AG04449 (cell line): ENCODE measurements at places on chromosomes 6 and 20.

GRCh38 chr20:15446373-15446772 is 1109.0 kb upstream of the FLRT3 start:
- no peak for DNase-seq

DNA sequence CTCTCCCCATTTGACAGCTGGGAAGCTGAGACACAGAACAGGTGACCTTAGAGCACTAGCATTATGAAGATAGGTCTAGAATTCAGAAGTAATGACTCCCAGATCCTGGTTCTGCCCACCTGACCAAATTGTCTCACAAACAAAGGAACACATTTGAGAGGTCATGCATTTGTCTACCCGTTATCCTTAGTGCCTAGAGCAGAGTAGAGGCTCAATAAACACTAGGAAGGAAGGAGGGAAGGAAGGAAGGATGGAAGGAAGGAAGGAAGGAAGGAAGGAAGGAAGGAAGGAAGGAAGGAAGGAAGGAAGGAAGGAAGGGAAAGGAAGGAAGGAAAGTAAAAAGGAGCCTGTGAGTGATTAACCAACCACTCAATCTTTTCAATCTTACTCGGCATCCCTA is 63.3 kb downstream of the SNAP25 start:
- DNase-seq: no peak

GRCh38 chr6:854406-855118 is 161.6 kb upstream of the EXOC2 start:
- DNase-seq: no peak

DNA sequence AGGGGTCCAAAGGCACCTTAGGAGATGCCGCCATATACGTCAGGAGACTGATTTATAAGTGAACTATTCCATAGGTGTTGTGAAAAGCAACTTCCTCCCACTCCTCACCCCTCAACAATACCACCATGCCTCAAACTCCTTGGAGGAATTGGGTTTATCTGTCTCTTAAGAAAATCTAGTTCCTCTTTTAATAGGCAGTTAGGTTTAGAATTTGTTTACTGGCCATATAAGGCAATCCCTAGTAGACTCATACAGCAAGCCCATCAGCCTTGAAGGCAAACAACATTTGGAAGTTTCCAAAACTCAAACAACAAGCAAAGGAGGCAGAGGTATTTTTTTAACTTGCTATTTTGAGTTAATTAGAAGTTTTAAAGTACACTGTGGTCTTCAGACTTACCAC is 66.1 kb downstream of the PRND start:
- DNase-seq: no peak

DNA sequence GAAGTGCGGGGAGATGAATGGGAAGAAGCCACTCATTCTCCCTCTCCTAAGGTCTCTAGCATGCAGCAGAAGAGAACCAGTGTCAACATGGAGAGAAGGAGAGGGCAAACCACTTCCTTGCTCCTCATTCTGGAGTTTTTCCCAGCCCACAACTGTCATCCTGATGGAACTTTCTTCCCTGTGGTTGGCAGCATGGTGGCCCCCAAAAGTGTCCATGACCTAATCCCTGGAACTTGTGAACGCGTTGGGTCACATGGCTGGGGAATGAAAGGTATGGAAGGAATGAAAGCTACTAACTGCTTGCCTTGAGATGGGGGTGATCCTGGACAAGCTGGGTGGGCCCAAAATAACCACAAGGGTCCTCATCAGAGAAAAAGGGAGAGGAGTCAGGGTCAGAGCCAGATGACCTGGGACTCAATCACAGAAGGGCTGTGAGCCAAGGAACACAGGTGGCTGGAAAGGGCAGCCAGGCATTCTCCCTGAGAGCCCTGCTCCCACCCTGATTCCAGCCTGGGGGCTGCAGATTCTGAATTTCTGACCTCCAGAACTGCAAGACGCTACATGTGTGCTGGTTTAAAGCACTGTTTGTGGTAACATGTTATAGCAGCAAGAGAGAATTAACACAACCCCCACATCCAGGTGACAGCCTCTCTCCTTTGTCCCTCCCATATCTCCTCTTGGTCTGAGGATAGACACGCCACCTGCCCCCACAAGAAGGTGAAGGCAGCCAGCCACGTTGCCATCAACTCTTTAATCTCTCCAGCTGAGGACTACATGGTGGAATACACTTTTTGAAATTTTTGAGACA is 63.2 kb downstream of the PYGB start:
- DNase-seq: peak; percentile 82

- DNase-seq: no peak
These were observed 665 bp downstream of the FASTKD5 start for GRCh38 chr20:3158968-3159431.

DNA sequence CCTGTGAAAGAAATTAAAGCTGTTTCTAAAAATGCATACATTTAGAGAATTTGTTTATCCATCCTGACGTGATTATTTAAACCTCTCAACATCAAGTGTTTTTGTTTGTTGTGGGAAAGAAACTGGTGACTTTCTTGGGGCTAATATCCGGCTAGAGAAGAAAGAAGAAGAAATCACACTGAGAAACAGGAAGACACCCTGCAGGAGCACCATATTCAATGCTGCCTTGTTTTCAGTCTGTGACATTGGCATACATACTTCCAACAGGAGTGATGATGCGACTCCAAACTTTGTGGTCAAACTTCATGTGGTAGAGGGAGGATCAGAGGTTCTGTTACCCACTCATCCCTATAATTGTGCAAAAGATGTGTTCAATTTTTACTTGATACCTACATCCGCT is 997.6 kb upstream of the CITED2 start:
- no peak for DNase-seq

DNA sequence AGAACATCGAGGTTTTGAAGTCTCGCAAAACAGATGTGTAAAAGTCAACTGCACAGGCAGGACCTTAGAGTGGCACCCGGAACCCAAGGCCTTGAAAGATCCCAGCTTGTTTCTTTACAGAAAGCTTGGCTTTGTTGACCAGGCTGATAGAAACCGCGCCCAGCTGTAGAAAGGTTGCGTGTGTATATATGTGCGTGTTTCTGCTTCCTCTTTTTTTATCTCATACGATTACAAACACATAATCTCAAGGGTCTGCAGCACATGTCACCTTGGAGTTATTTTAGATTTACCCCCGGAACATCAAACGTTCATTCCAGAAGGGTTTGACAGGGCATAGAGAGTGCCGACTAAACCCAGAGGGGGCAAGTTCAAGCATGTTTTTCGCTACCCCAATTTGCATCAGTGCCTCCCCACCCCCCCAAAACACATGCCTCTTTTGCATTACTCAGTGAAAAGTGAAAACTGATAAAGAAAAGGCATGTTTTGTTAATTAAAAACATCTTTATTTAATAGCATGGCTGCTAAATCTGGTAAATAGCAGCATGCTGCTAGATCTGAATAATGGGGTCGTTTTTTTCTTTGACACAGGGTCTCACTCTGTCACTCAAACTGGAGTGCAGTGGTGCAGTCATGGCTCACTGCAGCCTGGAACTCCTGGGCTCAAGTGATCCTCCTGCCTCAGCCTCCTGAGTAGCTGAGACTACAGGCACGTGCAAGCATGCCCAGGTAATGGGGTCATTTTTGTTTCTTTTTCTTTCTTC is 33.2 kb upstream of the NCOA3 start:
- DNase-seq: no peak

DNA sequence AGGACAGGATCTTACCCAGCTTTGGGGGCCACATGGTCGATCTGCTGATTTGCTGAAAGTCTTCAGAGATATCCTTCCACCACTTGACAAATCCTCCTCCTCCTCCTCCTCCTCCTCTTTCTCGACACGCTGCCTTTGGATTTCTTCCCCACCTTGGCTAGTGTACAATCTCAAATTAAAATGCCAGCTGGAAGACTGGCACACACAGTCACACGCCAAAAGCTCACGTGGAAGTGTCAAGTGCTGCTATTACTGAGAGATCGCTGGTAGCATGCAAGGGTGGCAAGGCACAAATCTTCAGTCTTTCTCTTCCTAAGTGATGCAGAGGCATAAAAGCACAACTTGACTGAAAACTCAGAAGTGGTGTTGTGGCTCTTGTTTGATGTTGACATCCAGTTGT is 35.3 kb downstream of the GPR6 start:
- no peak for DNase-seq

DNA sequence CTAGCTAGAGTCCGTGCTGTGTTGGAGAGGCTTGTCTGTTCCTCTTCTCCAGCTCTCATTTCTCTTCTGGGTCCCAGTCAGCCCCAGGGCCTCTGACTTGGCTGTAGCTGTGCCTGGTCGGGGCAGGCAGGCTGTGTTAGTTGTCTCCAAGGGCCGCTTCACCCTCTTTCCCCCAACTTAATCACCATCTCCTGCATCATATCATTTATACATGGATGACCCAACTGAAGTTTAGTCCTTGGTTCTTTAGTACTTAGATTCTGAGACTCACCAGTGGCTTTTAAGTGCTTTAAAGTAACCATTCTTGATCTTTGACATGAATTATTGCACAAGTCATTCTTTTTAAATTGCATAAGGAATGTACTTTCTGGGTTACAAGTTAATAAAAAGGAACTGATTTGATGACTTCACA is 127.3 kb downstream of the RTN4IP1 start:
- no peak for DNase-seq

- no peak for DNase-seq
These were observed 23.1 kb downstream of the ENPP3 start for GRCh38 chr6:131660195-131660594.

DNA sequence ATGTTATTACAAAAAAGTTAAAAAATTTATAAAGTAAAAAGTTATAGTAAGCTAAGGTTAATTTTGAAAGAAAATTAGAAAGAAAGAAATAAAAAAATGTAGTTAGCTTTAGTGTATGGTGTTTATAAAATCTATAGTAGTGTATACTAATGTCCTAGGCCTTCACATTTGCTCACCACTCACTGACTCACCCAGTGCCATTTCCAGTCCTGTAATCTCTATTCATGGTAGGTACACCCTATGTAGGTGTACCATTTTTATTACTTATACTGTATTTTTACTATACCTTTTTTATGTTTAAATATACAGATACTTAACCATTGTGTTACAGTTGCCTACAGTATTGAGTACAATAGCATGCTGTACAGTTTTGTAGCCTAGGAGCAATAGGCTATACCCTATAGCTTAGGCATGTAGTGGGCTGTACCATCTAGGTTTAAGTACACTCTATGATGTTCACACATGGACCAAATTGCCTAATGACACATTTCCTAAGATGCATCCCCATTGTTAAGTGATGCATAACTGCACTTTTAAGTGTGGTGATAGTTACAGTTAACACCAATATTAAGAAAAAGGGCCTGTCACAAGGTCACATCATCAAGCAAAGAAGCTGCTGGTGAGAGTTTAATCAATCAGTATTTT is 8.0 kb downstream of the CD2AP start:
- DNase-seq: no peak

DNA sequence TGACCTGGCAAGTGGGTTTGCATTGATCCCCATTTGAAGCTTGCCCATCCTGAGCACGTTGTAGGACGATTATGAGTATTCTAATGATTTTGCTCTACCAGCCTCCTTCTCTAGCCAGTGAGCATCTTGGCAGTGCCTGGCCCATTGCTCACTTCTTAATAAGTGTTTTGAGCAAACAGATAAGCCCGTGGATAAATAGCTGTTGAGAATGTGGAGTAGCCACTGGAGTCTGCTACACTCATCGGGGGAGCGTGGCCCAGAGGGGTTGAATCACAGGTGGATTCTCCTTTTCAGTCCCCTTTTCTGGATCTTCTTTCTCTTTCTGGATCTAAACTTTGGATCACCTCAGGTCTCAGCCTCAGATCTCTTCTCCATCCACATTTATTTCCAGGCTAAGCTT is 15.9 kb upstream of the EDN3 start:
- DNase-seq: no peak

GRCh38 chr20:38854654-38855066 is 49.2 kb downstream of the PPP1R16B start:
- DNase-seq: no peak

DNA sequence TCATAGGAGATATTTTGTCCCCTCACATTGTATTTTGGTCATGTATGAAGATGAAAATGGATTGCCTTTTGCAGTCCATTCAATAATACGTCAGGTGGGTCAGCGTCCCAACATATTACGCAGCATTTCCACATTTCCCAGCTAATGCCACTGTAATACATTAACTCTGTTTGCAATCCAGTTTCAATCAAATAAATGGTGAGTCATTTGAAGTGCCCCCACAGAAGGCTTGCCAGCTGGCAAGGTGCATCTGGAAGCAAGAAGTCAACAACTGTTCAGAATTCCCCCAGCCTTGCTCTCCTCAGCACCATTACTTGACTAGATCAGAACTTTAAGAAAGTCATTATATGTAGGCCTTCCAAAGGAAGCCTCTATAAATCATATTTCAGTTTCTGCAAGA is 50.4 kb downstream of the PHACTR1 start:
- DNase-seq: no peak

DNA sequence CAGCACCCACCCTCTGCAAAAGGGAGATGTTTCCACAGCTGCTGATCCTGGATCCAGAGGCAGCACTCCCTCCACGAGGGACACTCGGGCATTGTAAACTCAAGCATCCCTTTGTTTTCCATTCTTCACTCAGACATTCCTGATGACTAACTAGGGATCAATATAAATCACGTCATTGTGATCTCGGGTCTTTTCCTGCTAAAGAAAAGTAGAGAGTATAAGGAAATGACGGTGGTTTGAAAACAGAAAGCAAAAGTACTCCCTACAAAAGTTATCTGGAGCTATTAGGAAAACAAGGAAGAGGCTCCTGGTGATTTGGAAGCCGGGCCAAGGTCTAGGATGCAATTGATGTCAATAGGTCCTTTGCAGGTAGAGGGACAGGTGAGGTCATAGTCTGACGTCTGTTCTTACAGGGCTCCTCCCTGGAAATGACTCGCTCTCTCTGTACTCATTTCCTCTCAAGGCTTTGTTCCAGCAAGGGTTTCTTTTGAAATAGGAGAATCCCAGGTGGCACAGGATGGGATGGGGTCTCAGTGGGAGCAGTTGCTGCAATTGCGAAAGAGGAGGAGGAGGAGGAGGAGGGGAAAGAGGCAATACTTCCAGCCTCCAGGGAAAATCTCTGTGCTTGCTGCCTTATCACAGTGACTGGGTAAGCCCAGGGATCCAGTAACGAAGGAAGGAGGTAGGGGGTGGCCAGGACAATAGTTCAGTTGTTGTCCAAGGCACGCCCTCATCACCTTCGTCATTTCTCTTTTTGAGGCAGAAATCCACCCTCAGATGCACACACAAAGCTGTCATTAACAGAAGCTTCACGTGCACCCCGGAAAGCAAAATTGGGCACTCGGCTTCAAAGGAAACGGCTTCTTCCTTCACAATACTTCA is 222.8 kb downstream of the LY86 start:
- DNase-seq: no peak

- DNase-seq: no peak
These were observed 48.5 kb upstream of the SIRPG start for GRCh38 chr20:1706079-1706478.
